Hypothalamus (tissue), 51 donors: ENCODE measurements at places on chromosomes 5 and 9.

DNA sequence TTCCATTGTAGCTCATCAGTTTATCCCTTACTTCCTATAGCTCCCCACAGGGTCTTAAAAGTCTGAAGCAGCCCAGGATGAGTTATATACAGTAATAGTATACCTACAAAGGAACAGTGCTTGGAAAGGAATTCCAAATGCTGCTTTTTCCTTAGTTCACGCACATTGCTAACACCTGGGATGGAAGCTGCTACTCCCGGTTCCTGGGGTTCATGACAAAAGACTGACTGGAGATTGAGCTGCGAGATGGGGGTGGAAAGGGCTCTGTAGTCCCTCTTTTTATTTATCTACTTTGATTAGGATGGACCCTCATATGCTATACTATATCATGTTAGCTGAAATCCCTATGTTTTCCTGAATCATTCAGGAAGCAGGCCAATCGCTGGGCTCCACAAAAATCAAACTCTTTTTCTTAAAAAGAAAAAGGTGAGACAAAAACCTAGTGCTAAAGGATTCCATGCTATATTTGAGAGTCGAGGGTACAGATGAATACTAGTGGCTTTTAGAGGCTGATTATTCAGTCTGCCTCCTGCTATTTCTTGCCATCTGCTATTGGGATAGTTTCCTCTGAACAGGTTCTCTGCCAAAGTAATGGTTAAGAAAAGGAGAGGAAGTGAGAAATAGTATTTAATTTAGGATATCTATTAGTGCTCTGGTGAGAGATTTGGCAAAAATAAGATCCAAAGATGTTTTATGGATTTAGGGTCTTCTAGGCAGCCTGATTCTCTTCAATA lies 81.2 kb downstream of the MRPS27 start:
- no peak for DNase-seq

- DNase-seq, result no peak
These were observed 227.5 kb downstream of the GNA14 start for GRCh38 chr9:77420641-77421040.

- no peak for DNase-seq
These were observed 55.5 kb upstream of the IFNK start for GRCh38 chr9:27468462-27469110.

GRCh38 chr9:112203536-112203935 lies 28.4 kb upstream of the SUSD1 start:
- no peak for DNase-seq

DNA sequence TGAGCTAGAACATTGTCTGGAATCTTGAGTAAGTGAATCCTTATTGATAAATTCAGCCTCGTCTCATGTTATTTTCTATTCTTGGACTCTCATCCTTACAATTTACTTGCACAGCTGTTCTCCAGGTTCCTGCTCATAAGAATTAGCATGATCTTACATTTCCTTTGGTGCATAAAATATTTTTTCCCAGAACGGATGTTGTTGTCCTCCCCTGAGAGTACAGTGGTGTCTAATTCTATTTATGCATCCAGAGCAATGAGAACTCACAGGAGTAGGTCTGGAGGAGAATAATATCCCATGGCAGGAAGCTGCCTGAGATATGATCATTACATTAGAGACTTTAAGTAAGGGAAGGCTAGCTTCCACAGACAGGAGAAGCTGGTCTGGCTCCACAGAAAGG lies 178.4 kb upstream of the MAST4 start:
- DNase-seq, result no peak

GRCh38 chr5:177271113-177271512 lies 32.4 kb downstream of the RAB24 start:
- no peak for DNase-seq

GRCh38 chr9:121876658-121877271 lies 216.3 kb downstream of the TTLL11 start:
- no peak for DNase-seq

DNA sequence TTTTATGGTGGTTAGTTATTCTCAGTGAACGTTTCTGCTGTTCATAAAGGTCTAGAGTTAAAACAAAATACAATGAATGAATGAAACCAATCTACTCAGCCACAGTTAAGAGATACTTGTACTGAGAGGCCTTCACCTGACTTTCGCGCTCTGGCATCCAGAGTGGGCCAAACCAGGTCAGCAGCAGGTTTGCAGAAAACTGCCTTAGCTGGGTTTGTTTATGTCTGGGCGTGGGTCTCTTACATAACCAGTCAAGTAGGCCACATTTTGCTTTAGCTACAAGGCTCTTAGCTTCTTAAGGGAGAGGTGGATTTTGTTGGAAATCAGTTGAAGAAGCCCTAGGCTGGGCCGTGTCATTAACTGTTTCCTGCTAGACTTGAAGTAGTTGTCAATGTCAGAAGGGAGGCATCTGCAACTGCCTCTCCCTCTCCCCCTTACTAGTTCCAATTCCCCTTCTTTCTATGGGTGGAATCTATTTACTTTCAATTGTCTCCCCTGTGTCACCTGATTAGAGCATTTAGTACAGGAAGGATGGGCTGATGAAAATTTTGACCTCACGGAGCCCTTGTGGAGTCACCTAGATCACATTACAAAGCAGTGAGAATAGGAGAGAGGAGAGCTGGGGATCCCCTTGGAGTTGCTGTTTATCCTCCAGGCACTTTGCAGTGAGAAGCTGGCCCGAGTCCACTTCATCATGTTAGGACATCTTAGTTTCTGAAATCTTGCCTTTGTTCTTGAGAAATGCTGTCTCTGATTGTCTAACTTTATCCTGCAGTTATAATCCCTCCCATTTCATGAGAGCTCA lies 200.5 kb downstream of the ARHGEF28 start:
- DNase-seq, result no peak

DNA sequence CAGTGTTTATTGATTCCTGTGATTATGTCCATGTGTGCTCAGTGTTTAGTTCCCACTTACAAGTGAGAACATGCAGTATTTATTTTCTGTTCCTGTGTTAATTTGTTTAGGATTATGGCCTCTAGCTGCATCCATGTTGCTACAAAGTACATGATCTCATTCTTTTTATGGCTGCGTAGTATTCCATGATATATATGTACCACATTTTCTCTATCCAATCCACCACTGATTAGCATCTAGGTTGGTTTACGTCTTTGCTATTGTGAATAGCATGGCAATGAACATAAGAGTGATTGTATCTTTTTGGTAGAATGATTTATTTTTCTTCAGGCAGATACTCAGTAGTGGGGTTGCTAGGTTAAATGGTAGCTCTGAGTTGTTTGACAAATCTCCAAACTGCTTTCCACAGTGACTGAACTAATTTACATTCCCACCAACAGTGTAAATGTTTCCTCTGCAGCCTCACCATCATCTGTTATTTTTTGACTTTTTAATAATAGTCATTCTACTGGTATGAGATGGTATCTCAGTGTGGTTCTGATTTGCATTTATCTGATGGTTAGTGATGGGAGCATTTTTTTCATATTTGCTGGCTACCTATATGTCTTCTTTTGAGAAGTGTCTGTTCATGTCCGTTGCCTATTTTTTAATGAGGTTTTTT lies 47.5 kb upstream of the ELL2 start:
- no peak for DNase-seq

DNA sequence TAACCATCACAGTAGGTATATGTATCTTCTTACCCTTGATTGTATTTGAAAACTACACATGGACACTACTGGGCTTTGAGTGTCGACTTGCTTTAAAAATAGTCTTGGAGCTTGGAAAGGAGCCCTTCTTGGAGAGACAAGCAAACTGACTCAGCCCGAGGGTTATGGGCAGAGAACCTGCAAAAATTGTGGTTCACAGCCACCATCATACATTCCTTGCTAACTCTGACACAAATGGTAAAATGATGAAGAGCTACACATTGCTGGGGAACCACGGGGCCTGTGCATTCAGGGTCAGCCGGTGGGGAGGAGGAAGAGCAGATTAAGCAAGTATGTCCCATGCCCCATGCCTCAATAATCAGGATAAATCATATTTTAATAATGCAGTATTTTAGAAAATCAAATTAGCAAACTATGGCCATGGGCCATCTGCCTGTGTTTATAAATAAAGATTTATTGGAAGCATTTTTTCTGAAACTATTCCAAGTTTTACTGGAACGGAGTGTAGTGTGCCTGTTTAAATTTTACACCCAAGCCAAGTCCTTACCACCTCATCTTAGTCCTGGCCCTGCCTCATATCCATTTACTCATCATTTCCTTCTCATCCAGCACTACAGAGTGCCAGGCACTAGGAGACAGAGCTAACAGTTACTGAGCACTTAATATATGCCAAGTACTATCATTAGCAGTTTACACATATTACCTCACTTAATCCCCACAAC lies 195.7 kb downstream of the PALM2AKAP2 start:
- no peak for DNase-seq

DNA sequence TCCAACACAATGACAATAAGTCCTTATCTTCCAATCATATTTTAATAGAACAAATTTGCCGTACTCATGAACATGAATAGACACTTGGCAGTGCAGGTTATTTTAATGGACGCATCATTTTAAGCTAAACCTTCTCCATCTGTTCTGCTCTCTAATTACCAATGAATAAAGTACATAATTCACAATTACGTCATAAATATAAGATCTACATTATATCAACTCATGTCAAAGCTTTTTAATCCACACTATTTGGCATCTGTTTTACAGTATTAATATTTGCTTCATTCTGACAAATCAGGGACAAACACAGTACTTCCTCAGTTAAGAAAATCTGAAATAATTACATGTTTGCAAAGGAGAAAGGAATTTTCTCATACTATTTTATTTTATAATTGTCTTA lies 344.1 kb upstream of the DMAC1 start:
- no peak for DNase-seq

GRCh38 chr9:121844562-121844961 lies 193.1 kb downstream of the DAB2IP start:
- DNase-seq, result no peak

DNA sequence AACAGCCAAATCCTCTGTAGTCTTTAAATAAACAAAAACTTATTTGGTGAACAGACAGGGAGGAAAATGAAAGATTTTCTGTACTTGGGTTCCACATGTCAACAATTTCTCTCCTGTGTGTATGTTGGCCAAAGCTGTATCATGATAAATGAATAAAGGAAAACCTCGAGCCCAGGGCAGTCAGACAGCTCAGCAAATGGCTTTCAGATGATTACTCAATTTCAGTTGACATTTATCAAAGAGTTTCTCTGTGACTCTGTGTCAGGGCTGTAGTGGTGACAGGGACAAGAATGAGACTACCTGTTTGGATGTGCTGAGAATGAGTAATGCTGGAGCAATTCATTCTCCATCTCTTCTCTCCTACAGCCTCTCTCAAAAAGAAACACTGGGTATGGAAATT lies 45.7 kb upstream of the PTGS1 start:
- DNase-seq, result no peak

DNA sequence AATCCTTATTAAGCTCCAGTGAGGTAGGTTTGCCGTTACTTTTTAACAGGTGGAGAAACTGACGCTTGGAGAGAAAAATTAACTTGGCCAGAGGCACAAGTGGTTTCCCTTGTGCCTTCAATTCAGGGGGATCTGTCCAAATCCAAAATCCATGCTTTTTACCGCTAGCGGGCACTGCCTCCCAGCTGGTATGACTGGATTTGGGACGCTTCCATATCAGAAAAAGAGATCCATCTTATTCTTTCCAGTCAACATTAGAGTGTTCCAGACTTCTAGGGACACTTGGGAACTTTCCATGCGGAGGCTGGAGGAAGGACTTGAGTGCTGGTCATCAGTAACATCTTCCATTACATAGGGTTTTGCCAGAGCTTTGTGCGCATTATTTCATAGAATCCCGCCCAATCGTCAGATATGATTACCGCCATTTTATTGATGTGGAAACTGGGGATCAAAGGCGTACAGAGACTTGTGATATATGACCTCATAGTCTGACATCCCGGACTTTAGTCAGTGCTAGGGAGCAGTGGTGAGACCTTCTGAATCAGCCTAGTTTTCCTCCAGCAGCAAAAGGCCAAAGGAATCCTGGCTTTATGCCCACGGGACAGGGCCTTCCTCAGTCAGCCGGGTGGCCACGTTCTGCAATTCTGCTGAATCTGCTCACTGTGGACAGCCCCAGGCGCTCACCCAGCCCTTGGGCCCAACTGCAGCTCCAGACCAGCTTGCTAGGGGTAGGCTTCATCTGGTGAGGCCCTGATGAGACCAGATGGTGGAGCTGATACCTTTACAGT lies 1.1 kb upstream of the GNPDA1 start:
- DNase-seq, result no peak

DNA sequence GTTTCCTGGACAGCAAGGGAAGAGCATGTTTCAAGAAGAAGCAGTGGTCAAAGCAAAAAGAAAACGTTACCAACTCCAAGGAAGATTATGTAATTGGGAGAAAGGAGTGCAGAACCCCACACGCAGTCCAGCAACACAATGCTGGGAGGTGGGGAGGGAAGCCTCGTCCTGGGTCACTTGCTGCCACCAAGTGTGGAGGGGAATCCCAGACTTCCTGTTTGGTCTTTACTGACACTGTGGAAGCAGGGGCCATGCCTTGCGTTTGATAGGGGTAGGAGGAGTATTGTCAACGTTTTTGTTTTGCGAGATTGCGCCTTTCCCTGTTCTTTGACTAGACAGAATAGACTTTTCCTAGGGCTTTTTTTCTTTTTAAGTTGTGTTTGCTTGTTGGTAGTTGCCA lies 421.0 kb downstream of the KDM4C start:
- no peak for DNase-seq

- no peak for DNase-seq
These were observed 10.0 kb downstream of the ENC1 start for GRCh38 chr5:74630453-74631066.
